Pulmonary artery endothelial cell (primary cell): ENCODE measurements at places on chromosomes 2 and 18. TPM values are rescaled to one million over a fixed set of nuclear protein-coding genes. Genes with fewer than 3 reads are reported as not detected.

The FEV gene
- total RNA-seq, result not detected in 2 replicates

The CMPK2 gene
- 0.39 and 0.92 TPM in 2 replicates for total RNA-seq

The GKN2 gene
- not detected in 2 replicates for total RNA-seq

The APLF gene
- total RNA-seq, result 4.2 and 4.8 TPM in 2 replicates

The KRCC1 gene
- total RNA-seq, result 13.5 and 16.7 TPM in 2 replicates

The ATP6V1B1 gene
- not detected in 2 replicates for total RNA-seq

The HOXD10 gene
- not detected in 2 replicates for total RNA-seq

The ATP8B1 gene
- total RNA-seq, result 85.1 and 108 TPM in 2 replicates

The MORN2 gene
- total RNA-seq, result 14.0 and 14.6 TPM in 2 replicates

The PDE11A gene
- under 0.01 and 0.04 TPM in 2 replicates for total RNA-seq

The CELF4 gene
- not detected in 2 replicates for total RNA-seq

The PLA2R1 gene
- total RNA-seq, result 19.6 and 25.2 TPM in 2 replicates

The UGT1A4 gene
- total RNA-seq, result not detected in 2 replicates

The IER3IP1 gene
- total RNA-seq, result 40.7 and 67.9 TPM in 2 replicates

The EGR4 gene
- not detected in 2 replicates for total RNA-seq

The ASB3 gene
- 17.9 and 27.3 TPM in 2 replicates for total RNA-seq

The LONRF2 gene
- total RNA-seq, result not detected in 2 replicates

The RTP5 gene
- not detected in 2 replicates for total RNA-seq

The CDK15 gene
- total RNA-seq, result not detected in 2 replicates

The STARD6 gene
- 0.33 TPM in 1 of 2 replicates, not detected in the other for total RNA-seq

The HADHB gene
- 93.7 and 93.9 TPM in 2 replicates for total RNA-seq

The TDRD15 gene
- not detected in 2 replicates for total RNA-seq
